Stimulated activated CD4-positive, alpha-beta T cell treated with anti-CD3 and anti-CD28 coated beads, Interleukin-15, amount 100 ng/mL, for 1 hour (primary cell): ENCODE measurements at places on chromosomes 12 and 14.

GRCh38 chr14:65866448-65866847, 453.9 kb downstream of the FUT8 start:
- no peak for DNase-seq

DNA sequence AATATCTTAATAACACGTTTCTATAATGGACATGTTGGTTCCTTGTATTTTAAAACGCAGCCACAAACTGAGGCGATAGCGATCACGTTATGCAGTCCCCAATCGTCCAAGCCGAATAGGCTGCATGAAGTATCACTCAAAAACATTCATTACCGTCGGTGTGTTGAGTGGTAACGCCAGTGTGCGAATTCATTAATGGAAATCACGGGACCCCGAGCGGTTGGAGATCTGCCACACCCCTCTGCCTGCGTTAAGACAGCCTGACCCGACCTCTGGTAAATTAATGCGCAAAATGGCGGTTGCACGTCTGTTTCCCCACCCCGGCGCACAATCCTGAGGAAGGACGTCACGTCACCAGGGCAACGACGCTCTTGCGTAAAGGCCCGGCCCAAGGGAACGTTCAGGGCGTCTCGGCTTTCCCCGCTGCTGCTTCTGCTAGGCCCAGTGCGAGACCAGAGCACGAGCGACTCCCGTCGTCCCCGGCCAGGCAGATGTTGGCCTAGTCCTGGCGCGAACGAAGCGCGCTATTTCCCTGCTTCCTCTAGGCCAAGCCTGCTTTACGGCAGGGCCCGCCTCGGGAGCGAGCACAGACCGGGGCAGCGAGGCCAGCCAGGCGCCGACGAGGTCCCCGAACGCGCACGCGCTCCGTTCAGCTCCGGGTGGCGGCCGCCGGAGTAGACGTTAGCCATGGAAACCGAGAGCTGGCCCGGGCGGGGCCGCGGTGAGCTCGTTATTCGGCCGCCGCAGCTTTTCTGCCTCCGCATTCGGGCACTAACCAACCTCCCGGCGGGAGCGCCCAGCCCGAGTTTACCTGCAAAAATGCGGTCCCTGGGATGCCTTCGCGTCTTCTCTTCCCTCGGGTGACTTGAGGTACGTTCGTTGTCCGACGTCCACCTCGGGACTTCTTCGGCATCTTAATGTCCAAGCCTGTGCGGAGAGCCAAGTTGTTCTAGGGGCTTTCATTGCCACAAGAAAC, at the start of gene PCNX4:
Gene PCNX4 (plus strand): TSS at position 374 of the 976 bp plus-strand sequence. CDS start 15,716 bp downstream, outside the sequence.
- DNase-seq: peak; percentile 85

DNA sequence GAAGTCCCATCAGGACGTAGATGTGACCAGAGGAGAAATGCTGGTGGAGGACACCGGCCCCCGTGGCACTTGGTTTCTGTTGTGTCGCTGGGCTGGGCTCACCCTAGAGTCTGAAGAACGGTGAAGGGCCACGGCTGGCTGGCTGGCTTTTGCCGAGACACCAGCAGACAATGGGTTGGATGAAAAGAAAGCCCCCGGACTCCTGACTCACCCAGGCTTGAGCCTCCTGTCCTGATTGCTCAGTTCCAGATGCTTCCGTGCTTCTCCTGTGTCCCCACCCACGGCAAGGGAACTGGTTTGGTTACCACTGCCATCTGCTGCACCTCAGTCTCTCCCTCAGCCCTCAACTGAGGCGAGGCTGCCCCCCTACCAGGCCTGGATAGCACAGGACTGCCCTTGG, 10.4 kb upstream of the ENDOU start:
- DNase-seq: no peak

DNA sequence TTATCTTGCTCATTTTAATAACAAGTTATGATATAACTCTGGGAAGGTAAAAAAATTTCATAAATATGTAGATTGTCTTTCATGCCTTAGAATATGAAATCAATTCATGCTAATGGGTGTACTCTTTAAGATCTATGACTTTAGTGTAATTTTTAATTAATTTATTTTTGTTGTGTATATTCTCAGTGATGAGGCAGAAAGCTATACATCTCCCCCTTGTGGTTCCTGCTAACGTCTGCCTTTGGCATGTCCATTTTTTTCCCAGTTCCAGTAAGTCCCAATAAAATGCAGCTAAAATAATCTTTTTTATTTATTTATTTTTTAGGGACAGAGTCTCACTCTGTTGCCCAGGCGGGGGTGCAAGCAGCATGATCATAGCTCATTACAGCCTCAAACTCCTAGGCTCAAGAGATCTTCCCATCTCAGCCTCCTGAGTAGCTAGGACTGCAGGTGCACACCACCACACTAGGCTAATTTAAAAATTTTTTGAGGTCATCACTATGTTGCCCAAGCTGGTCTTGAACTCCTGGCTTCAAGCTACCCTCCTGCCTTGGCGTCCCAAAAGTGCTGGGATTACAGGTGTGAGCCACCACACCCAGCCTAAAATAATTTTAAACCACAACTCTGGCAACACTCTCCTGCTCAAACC, 3.3 kb upstream of the CHURC1 start:
- no peak for DNase-seq

- no peak for DNase-seq
Measured at GRCh38 chr12:120498870-120499515, 3.1 kb downstream of the DYNLL1 start.

DNA sequence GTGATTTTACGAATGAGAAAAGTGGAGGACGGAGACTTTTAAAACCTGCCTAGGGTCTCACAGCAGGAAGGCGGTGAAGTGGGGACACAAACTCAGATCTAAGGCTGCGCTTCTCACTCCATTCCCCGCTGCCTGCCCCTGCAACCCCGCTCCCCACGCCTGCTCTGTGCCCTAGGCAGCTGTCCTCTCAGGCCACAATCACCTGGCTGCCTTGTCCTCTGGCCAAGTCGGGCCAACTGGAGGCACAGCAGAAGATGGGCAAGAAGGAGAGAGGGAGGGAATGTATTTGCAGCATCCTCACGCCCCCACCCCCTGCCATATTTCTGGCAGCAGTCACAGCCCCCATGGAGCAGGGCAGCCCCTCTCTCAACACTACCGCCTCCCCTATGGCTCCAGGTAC, 94.9 kb downstream of the CHGA start:
- DNase-seq: no peak

DNA sequence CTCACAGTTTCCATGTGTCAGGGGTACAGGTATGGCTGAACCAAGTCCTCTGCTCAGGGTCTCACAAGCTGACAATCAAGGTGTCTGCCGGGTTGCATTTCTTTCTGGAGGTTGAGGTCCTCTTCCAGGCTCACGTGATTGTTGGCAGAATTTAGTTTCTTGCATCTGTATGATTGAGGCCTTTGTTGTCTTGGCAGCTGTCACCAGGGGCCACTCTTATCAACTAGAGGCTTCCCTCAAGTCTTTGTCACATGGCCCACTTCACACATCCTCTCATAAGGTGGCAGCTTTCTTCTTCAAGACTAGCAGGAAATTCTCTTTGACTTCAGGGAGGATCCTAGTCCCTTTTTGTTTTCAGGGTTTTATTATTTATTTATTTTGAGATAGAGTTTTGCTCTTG, 46.0 kb upstream of the FOS start:
- no peak for DNase-seq

DNA sequence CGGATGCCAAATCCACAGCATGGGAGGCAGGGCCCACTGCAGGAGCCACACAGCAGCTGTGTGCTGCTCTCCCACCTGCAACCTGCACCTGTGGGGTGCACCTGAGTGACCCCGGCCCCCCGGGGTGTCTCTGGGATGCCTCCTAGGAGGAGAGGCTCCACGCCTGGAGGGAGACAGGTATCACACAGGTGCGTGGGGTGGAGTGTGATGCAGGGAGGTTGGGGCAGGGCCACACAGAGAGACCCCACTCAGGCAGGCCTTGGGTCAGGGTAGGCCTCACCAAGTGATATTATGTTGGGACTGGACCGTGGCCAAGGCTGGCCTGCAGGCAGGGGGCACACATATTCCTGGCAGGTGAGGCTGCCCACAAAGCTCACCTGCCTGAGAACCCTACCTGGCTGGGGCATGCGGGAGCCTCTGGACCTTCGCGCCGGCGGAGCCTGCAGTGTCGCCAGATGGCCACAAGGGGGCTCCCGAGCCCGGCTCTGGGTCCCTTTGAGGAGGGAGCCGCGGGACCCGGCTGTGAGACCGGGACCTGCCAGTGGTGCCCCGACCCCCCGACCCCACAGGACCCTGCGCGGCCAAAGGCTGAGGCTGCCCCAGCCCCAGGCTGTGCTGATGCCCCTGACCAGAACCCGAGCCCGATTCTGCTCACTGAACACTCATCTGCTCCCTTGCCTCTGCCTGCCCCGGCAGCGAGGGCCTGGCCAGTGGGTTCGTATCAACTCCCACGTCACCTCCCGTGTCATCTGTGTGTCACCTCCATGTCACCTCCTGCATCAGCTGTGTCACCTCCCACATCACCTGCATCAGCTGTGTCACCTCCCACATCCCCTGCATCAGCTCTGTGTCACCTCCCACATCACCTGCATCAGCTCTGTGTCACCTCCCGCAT, 11.4 kb downstream of the TMEM121 start:
- peak; percentile 64 for DNase-seq

DNA sequence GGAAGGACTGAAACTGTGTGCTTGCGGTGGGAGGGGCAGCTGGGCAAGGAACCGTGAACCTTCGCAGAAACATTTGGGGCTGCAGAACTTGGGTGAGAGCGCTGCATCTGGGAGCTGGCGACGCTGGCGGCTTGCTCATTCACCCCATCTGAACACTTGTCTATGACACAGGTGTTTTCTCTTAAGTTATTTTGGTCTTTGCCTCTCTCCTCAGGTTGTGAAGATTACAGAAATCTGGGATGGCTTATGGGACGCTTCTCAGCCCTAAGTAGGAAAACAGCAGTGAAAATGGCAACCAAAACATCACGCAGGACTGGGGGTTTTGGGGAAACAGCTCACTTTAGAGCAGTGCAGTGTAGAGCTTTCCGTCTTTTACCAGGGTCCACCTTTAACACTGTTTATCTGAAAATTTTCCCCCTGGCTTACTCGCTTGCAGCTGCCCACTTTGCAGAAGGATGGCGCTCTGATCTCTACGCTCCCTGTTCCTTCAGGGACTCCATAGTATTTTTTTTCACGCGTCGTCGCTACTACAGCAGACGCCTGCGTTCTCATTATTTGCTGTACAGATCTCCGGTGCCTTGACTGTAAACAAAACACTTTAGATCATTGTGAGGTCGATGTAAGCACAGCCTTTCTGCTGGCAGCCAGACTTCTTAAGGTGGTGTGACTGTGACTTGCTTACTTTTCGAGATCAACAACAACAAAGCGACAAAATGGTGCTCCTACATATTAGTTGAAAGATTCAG, 2.7 kb upstream of the CDKN1B start:
- no peak for DNase-seq

DNA sequence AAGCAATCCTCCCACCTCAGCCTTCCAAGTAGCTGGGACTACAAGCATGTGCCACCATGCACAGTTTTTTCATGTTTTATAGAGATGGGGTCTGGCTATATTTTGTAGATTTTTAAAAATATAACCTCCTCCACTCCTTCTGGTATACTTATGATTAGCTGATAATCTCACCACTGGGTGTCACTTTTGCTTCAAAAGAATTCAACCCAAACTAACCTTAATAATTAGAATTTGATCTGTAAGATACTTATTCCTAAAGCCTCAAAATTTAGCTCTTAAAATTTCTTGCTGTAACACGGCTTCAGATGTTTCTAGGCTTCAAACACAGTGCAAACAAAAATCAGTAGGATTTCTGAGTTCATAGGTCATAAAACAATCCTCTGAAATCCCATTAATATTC, 130.3 kb downstream of the CEP83 start:
- no peak for DNase-seq

GRCh38 chr12:44465139-44465538, 411.0 kb downstream of the NELL2 start:
- DNase-seq: no peak

DNA sequence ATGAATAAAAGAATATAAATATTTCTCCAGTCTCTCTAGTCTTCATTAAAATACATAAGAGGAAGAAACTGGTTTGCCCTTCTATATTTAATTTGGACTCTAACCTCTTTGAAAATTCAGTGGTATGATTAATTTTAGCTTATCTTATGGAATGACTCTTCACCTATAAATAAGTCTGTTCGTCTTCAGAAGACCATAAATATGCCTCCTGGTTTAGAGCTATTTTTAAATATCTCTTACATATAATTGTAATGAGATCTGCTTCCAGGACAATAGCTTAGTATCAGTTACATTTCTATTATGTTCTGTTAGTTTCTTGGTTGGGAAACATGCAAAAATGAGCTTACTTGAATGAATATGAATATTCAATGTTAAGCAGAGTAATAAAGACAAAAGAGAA, 257.5 kb upstream of the HMGA2 start:
- DNase-seq: no peak

DNA sequence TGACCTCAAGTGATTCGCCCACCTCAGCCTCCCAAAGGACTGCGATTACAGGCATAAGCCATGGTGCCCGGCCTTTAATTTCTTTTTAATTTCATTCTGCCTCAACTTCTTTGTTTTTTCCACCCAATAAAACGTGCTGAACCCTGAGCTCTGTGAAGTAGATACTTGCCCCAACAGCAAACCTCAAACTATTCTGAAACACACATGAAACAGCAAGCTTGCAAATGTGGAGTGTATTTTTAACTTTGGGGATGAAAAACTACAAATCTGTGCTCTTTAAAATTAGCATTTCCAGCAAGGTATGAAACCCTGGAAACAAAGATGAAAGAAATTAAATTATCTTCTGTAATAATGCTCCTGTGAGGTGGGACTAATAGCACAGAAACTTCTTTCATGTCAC, 246.6 kb downstream of the ANO6 start:
- DNase-seq: no peak

DNA sequence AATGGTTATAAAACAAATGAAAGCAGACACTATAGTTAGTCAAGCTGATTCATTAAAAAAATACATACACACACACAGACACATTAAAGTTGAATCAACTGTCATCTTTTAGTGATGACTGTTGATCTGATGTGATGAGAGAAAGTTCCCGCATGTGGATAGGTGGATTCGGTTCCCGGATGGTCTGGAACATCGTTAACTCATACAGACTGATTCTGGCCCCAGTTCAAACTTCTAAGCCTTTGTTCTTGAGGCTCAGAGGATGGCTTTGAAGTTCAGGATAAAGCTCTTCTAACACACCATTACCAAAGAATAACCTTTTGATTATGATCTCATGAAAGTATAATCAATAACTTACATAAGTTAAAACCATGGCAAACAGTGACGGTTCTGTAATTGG, 27.5 kb downstream of the WIF1 start:
- DNase-seq: no peak
